Left cardiac atrium (tissue), 4 donors: ENCODE measurements at places on chromosomes 4 and X.
A peak's percentile ranks its signal among the peaks of the same experiment; 100 is the strongest.

- peak; percentile 32 for DNase-seq
Observed at GRCh38 chrX:18674417-18674787, 2.5 kb upstream of the RS1 start.

GRCh38 chr4:55458164-55458563 lies 62.4 kb downstream of the TMEM165 start:
- no peak for DNase-seq

GRCh38 chrX:103249805-103250204 lies 5.2 kb downstream of the TCEAL8 start:
- no peak for DNase-seq

DNA sequence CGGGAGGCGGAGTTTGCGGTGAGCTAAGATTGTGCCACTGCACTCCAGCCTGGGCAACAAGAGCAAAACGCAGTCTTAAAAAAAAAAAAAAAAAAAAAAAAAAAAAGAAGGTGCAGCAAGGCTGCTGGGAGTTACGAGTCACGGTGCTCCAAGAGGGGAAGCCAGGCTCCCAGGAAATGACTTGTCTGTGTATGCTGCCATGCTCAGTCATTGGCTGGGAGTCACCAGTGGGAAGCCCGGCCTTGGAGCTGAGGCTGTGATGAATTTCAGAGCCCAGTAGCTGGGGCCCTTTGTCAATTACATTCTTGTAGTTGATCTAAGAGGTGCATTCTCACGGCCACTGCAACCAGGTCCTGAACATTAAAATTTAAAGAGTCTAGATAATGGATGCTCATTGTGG lies 1105.1 kb upstream of the TENM3 start:
- no peak for DNase-seq

DNA sequence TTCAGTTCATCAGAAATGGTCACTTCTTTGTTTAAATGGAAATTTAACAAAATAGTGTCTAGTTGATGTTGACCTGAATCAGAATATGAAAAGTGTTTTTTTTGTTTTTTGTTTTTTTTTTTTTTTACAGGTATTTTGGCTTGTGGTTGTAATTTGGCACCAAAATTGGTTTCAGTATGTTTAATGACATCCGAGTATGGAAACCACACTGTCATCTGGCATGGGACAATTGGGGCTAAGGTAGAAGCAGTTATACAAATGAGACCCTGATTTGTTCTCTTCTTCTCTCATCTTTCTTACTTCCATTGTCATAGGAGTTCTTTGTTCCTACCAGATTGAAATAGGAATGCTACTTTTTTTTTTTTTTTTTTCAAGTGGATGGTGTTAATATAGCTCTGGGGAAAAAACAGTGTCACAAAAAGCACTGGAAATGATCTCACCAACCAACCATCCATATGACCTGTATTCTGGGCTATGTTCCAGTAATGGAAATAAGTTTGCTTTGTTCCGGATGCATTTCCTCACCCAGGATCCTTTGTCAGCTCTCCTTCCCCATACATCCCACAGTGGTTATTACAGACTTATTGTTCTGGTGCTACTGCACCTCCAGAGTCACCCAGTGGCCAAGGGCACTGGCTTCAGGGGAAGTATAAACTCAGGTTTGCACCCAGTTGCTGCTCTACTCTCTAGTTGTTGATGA lies 95.8 kb downstream of the ATXN3L start:
- DNase-seq: no peak

GRCh38 chrX:117327373-117327772 lies 789.2 kb downstream of the KLHL13 start:
- DNase-seq: no peak

- DNase-seq: no peak
Observed at GRCh38 chr4:39754309-39754708, 56.4 kb downstream of the UBE2K start.

- no peak for DNase-seq
Observed at GRCh38 chr4:5459236-5459635, 249.1 kb downstream of the EVC2 start.

GRCh38 chrX:10602646-10603045 lies 17.7 kb downstream of the MID1 start:
- DNase-seq: no peak

DNA sequence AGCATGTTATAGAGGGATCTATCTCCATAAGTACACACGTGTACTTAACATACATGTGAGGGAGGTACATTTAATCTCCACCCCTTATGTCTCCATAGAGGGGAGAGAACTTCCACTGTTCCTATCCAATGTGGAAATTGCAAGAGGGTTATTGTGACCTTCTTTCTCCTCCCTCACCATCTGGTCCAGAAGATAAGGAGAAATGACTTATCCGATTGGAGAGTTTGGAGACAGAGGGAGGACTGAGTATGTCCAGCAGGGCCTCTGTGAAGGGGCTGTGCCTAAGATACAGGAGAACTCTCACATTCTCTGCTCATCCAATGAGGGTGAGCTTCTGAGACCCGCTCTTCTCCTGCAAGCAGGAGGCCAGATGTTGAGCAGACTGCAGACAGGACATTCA lies 113.1 kb downstream of the QDPR start:
- DNase-seq: no peak
